ENCODE measurements at places on chromosomes 2 and 18.

- peak; percentile 81 for DNase-seq
These were observed 69.9 kb upstream of the CTLA4 start for GRCh38 chr2:203797712-203798111.

GRCh38 chr2:120237491-120237902 is 14.3 kb upstream of the TMEM185B start:
- DNase-seq, result peak; percentile 57

DNA sequence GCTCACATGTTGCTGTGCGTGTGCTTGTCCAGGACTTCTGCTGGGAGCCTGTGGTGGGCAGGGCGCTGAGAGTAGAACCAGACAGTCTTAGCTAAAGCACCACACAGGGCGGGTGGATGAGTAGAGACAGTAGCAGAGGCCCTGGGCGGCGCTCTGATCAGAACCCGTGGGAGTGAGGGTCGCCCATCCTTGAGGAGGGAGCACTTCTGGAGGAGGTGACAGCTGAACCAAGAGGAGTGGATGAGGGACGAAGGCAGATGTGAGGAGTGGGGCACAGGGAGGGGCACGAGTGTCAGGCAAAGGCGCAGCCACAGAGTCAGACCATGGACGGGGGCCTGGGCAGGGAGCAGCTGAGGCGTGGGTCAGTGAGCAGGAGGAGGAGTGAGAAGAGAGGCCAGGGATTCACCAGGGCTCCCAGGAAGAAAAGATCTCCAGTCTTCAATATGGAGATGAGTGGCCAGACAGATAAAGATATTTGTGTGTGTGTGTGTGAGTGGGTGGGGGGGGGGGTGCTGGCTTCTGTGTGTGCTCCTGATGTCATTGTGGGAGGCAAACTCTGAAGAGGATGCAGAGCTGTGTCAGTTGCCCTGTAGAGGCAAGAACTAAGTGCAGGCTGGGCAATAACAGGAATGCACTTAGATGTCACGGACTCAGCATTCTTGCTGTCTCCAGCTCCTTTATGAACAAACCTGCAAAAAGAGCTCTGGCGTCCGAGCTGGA is 79.6 kb downstream of the TPO start:
- DNase-seq, result no peak

DNA sequence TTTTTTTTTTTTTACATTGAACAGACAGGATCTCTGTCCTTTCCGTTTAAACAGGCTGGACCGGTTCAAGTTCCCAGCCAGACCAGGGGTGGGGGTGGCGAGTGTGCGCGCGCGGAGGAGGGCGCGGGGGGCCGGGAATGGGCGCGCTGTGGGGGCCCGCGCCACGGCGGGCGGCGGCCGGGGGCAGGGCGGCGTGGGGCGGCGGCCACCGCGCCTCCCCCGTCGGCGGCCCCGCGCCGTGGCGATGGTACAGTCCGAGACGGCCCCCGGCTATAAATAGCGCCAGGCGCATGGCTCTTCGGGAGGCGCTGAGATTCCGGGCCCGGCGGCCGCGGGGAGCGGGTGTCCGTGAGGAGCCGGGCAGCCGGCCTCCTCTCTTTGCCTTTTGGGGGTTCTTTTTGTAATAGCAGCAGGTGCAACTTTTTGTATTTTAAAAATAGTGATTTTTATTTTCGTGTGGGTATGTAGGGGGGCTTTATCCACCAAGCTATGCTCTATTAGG is 430 bp upstream of the CELF4 start:
- peak; percentile 21 for DNase-seq

DNA sequence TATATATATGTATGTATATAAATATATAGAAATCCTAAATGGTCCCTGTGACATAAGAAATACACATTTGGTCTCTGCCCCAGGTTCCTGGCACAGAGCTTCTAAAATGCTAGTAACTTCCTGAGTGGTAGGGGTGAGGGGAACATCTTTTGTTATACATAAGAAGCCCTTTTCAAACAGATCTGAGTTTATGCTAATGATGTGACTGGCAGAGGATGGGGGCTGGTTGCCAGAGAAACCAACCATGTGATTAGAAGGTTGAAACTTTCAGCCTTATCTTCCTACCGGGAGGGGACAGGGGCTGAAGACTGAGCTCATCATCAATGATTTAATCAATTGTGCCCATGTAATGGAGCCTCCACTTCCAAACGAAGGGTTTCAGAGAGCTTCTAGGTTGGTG is 16.3 kb downstream of the MFSD2B start:
- DNase-seq, result no peak

DNA sequence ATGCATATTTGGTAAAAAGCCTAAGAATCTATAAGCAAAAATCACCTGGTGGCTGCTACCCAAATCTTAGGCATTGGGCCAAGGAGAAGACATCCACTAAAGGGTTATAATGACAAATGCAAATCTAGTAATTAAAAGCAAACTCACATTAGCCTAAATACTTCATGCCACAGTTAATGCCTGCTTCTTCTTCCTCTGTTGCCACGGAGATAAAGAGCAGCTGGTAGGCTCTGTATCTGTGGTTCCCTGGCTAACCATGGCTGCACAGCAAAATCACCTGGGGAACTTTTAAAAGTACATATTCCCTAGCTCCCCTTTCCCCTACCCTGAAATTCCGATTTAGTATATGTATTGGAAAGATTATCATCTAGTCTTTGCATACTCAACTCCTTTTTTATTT is 114.3 kb downstream of the LNPK start:
- DNase-seq, result no peak

GRCh38 chr18:42131066-42131929 is 176.3 kb downstream of the PIK3C3 start:
- DNase-seq, result no peak

- DNase-seq, result peak; percentile 73
These were observed 16.8 kb downstream of the GPD2 start for GRCh38 chr2:156452971-156453370.

- DNase-seq, result no peak
These were observed 89.7 kb upstream of the YWHAQ start for GRCh38 chr2:9720352-9721093.

- no peak for DNase-seq
These were observed 335 bp downstream of the ERFE start for GRCh38 chr2:238159071-238159539.

- peak; percentile 9 for DNase-seq
These were observed 17.4 kb downstream of the LDLRAD4 start for GRCh38 chr18:13235981-13236380.

DNA sequence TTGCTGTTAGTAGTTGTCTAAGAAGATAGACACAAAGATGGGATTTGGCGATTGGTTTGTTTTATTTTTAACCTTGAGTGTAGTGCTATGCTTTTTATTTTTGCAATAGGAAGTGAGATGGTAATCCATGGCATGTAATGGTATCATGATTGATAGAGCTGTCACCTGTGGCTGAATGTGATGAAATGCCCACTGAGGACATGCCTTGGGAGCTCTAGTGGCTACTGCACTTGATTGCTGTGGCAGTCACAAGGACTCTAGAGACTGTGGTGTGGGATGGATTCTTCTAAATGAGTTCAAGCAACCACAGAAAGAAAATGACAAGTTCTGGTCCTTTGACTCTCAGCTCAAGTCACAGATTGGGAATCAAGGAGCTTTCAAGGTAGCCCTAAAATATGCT is 139.4 kb downstream of the CYRIA start:
- no peak for DNase-seq

DNA sequence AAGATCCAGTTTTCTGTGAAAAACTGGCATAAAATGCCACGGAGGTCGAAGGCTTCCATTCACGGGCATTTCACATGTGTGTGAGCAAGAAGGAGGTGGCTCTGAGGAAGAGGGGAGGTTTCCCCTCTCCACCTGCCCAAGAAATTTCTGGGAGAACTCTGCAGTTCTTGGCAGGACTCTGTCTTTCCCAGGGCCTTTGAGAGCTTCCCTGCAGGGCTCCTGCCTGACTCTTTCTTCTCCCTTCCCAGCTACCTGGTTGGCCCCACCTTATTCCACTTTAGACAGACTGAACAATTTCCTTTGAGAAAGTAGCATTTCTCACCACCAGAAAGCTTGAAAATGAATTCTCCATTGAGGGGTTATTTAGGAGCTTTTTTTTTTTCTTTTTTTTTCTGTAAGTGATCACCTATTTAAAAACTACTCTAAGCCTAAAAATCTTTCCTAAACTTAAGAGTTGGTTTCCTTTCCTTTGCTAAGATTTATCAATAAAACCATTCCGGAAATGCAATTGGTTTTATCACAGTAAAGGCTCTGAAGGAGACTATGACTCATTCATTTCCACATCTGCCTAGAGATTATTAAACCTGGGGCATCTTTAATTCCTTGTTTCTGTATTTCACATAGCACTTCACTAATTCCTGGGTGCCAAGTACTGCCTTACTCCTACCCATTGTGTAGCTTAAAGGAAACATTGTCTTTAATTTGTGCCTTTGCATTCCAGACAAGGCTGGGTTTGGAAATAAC is 59.3 kb downstream of the UNC80 start:
- DNase-seq, result no peak

GRCh38 chr2:66445925-66446871 is 11.3 kb downstream of the MEIS1 start:
- peak; percentile 70 for DNase-seq
